ENCODE measurements at places on chromosomes 16 and 17.
A peak's percentile ranks its signal among the peaks of the same experiment; 100 is the strongest.

- DNase-seq = no peak
Observed at GRCh38 chr17:44768505-44769142, 9.8 kb downstream of the ADAM11 start.

- no peak for DNase-seq
Observed at GRCh38 chr17:76405607-76405966, 21.2 kb downstream of the SPHK1 start.

DNA sequence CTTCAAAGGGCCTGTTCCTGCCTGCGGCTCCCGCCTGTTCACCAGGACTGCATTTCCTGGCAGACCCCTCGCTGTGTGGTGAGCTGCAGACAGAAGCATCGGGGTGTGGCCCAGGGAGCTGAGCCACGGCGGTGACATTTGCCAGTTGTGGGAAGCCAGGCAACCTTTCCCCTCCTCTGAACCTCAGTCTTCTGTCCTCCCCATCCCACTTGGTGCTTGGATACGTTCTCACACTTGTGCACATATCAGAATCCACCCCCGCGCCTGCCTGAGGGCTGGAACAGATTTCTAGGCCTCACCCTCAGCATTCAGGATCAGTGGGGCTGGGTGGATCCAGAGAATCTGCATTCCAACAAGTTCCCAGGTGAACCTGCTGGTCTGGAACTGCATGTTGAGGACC lies 63.5 kb downstream of the CRISPLD2 start:
- no peak for DNase-seq

DNA sequence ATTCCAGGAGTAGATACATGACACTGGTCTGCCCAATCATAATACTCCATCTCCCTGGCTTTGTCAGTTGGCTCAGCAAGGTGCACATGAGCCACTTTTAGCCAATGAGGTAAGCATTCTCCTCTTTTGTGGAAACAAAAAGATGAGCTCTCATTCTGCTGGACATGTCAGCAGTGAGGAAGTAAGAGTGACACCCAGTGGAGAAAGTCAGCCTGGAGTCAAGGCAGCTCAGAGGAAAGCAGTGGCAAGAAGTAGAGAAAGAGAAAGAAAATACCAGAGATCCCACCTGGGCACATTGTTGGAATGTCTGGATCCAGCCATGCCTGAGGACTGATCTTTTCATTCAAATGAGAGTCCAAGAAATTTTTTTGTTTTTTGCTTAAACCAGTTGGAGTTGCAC lies 496.9 kb upstream of the C16orf82 start:
- DNase-seq = peak; percentile 43

- DNase-seq = no peak
Observed at GRCh38 chr16:19095654-19096053, 18.1 kb upstream of the ITPRIPL2 start.

DNA sequence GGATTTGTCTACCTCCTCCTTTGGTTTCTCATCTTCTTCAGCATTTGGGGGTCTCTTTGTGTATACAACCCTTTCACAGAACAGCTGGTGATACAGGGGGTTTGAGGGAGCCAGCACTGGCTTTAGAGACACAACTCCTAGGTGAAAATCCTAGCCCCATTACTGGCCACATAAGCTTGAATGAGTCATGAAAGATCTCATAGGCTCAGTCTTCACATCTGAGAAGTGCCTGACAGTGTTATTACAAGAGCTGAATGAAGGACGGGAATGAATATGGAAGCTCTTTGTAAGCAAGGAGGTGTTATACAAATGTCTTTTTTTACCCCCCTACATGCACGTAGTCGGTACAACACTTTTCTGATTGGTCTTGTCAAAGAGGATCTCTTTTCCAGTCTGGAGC lies 1.7 kb upstream of the B4GALNT2 start:
- peak; percentile 2 for DNase-seq

- no peak for DNase-seq
Observed at GRCh38 chr16:86568677-86569623, 2.3 kb downstream of the FOXC2 start.

DNA sequence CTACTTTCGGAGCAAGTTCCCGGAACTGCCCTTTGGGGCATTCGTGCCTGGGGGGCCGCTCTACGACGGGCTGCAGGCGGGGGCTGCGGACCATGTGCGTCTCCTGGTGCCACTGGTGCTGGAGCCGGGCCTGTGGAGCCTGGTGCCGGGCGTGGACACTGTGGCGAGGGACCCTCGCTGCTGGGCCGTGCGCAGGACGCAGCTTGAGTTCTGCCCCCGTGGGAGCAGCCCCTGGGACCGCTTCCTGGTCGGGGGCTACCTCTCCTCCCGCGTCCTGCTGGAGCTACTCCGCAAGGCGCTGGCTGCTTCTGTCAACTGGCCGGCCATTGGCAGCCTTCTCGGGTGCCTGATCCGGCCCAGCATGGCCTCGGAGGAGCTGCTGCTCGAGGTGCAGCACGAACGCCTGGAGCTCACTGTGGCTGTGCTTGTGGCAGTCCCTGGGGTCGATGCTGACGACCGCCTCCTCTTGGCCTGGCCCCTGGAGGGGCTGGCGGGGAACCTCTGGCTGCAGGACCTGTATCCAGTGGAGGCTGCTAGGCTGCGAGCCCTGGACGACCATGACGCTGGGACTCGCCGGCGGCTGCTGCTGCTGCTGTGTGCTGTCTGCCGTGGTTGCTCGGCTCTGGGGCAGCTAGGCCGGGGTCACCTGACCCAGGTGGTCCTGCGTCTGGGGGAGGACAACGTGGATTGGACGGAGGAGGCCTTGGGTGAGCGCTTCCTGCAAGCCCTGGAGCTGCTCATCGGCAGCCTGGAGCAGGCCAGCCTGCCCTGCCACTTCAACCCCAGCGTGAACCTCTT lies 3.6 kb downstream of the MIEF2 start:
- DNase-seq = no peak
